ENCODE measurements at places on chromosomes 1 and 21. TPM values are rescaled to one million over a fixed set of nuclear protein-coding genes. Genes with fewer than 3 reads are reported as not detected.

CASQ2 gene
- total RNA-seq: not detected

CNKSR1 gene
- 35.8 TPM for total RNA-seq

CLCA4 gene
- not detected for total RNA-seq

GRCh38 chr1:12034381-12034801 is 15.1 kb downstream of the MIIP start:
- H3K27ac ChIP-seq: peak overlapping the region; percentile 70
- no peak overlapping the region for H3K4me3 ChIP-seq
- DNase-seq: no peak

GRCh38 chr21:45866551-45866950 is 115.0 kb upstream of the COL6A1 start:
- H3K36me3 ChIP-seq: no peaks in the 10 kb centered on the region
- H3K4me3 ChIP-seq: no peak overlapping the region
- H3K27ac ChIP-seq: no peak overlapping the region
- DNase-seq: peak; percentile 25
- H3K4me1 ChIP-seq: no peaks in the 10 kb centered on the region

GRCh38 chr1:54604051-54604450 is 19.3 kb downstream of the FAM151A start:
- H3K4me3 ChIP-seq: no peak overlapping the region
- no peaks in the 10 kb centered on the region for H3K27me3 ChIP-seq
- H3K36me3 ChIP-seq: no peaks in the 10 kb centered on the region
- DNase-seq: no peak
- H3K4me1 ChIP-seq: no peaks in the 10 kb centered on the region
- no peak overlapping the region for H3K27ac ChIP-seq

GRCh38 chr1:205943245-205943644 is at the start of gene SLC26A9:
SLC26A9 (minus strand) TSS chr1:205943456; CDS start chr1:205935820, 7,636 bp downstream.
- H3K4me3 ChIP-seq: no peak within 1 kb of the TSS
- no peaks in the 10 kb centered on the region for H3K36me3 ChIP-seq
- no peak for DNase-seq
- H3K27me3 ChIP-seq: no peaks in the 10 kb centered on the region
- H3K27ac ChIP-seq: no peak within 1 kb of the TSS
- peaks cover 8% of the 10 kb centered on the region for H3K4me1 ChIP-seq

DNA sequence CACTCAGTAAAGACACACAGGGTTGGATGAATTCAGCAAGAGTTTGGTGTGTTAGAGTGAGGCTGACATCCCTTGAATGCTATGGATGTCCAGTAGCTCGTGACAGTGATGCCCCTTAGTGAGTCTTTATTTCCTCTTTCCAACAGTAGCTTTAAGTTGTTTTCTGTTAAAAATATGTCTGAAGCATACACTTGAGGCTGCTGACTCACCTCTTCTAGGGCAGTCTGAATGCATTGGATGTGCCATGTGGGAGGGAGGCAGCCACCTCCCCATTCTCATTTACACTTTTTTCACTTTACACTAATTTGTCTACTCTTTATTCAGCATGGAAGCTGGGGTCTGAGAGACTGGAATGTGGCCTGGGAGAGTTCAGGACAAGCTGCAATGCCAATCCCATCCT is 17.6 kb downstream of the NOS1AP start:
- H3K27me3 ChIP-seq: no peaks in the 10 kb centered on the region
- no peaks in the 10 kb centered on the region for H3K36me3 ChIP-seq
- no peak for DNase-seq
- H3K4me3 ChIP-seq: no peak overlapping the region
- peaks cover 3% of the 10 kb centered on the region for H3K4me1 ChIP-seq
- no peak overlapping the region for H3K27ac ChIP-seq

Measured in endodermal cell (in vitro differentiated cells).